Left lung (tissue), 14 donors: ENCODE measurements at places on chromosomes 5 and 9. TPM values are rescaled to one million over a fixed set of nuclear protein-coding genes. Genes with fewer than 3 reads are reported as not detected.
A peak's percentile ranks its signal among the peaks of the same experiment; 100 is the strongest.

DNA sequence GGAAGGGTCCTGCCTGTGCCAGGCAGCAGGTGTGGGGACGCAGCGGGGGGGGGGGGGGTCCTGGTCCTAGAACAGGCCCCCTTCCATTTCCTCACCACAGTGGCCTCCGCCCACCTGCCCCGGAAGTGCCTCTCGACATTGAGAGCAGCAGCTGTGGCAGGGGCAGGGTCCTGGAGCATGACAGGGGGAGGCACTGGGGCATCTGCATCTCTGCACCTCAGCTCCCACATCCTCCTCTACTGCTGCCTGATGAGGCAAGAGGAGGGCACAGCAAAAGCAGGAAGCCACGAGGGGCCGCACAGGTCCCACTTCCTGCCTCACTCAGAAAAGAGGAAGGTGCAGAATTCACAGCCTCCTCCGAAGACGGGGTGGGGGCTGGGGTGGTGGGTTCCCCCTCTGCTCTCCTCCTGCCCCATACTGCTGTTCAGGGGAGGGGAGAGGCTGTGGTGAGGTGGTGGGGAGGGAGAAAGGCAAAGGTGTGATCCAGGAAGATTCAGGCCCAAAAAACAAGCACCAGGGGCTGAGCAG, 14.8 kb downstream of the AKNA start:
- DNase-seq: no peak

GRCh38 chr9:90394871-90395270, 247.8 kb downstream of the DIRAS2 start:
- DNase-seq: no peak

Gene CD14
- polyA plus RNA-seq: 13.9 TPM

Gene HEMGN
- 4.6 TPM for polyA plus RNA-seq

- DNase-seq: no peak
Measured at GRCh38 chr5:87079219-87079618, 188.5 kb upstream of the RASA1 start.

Gene ANKRA2
- 80.5 TPM for polyA plus RNA-seq

Gene PCDHGA9
- polyA plus RNA-seq: 6.0 TPM

- no peak for DNase-seq
Measured at GRCh38 chr5:73908846-73909245, 282.9 kb downstream of the ARHGEF28 start.

Gene PCDHGA4
- 3.1 TPM for polyA plus RNA-seq

DNA sequence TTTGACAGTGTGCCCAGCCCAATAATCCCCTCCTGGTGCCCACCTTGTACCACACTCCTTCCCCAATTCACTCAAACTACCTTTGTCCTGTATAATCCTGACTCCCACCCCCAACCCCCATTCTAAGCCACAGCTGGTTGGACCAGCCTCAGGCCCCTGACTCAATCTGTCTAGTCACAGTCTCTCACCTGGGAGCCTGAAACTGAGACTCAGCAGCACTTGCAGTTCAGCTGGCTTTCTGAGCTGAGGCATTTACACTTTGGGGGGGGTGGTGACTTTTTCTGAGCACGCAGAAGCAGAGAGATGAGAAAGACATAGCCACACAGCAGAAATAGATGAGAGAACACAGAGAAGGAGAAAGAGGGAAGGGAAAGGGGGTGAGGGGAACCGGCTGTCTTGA, 247.3 kb downstream of the MAN2A1 start:
- DNase-seq: no peak

Gene MIGA2
- 15.9 TPM for polyA plus RNA-seq

Gene LMX1B
- 0.28 TPM for polyA plus RNA-seq

- no peak for DNase-seq
Measured at GRCh38 chr9:98894171-98894570, 49.5 kb upstream of the COL15A1 start.

- DNase-seq: no peak
Measured at GRCh38 chr9:121242219-121242958, 25.6 kb upstream of the GSN start.

- no peak for DNase-seq
Measured at GRCh38 chr5:123885081-123885480, 373.1 kb downstream of the CSNK1G3 start.

DNA sequence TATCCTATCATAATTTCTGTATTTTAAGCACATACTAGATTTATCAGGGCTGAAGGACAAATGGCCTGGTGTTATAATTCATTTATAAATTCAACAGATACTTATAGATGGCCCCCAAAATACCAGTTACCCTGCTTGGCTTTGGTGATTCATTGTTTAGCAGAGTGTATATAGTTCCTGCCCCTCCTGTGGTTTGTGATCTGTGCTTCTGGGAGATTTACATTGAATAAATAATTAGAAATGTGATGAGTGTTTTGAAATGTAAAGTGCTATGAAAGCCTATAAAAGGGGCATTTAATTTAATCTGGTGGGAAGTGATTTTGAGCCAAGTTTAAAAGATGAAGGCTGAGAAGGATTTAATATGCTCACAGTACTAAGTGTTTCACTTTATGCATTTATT, 36.7 kb upstream of the ZCCHC7 start:
- no peak for DNase-seq

Gene PDLIM4
- polyA plus RNA-seq: 12.4 TPM

DNA sequence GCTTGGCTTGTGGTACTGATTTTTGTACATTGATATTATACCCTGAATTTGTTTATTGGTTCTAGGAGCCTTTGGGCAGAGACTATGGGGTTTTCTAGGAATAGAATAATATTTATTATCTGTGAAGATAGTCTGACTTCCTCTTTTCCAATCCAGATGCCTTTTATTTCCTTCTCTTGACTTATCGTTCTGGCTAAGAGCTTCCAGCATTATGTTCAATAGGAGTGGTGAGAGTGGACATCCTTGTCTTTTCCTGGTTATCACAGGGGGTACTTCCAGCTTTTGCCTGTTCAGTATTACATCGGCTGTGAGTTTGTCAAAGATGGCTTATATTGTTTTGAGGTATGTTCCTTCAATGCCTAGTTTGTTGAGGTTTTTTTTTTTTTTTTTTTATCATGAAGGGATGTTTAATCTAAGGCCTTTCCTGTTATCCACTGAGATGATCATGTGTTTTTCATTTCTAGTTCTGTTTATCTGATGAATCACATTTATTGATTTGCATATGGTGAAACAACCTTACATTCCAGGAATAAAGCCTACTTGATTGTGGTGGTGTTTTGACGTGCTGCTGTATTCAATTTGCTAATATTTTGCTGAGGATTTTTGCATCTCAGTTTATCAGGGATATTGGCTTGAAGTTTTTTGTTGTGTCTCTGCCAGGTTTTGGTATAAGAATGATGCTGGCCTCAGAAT, 77.5 kb downstream of the CERT1 start:
- DNase-seq: no peak

DNA sequence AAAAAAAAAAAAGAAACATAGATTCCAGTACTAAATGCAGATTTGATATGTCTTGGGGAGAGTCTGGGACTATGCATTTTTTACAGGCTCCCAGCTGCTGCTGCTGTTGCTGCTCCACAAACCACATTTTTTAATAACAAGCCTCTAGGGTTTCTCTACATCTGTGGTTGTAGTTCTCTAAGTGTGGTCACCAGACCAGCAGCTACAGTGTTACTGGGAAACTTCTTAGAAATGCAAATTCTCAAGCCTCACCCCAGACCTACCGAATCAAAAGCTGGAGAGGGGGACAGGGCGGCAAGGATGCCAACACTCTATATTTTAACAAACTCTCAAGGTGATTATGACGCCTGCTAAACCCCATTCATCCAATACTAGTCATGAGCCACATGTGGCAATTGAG, 293.4 kb upstream of the PTGER4 start:
- no peak for DNase-seq

GRCh38 chr9:125920402-125920801, 173.2 kb downstream of the PBX3 start:
- DNase-seq: no peak

GRCh38 chr5:9699681-9700080, 69.5 kb upstream of the TAS2R1 start:
- DNase-seq: no peak

- no peak for DNase-seq
Measured at GRCh38 chr5:395156-395920, 47.6 kb upstream of the EXOC3 start.

Gene GARNL3
- 38.9 TPM for polyA plus RNA-seq

GRCh38 chr9:91191411-91192380, 170.0 kb downstream of the AUH start:
- DNase-seq: no peak

Gene EPB41L4B
- 14.5 TPM for polyA plus RNA-seq

Gene FBP1
- 15.9 TPM for polyA plus RNA-seq

- DNase-seq: no peak
Measured at GRCh38 chr9:14139287-14139686, 174.7 kb downstream of the NFIB start.

Gene PCDHGB3
- polyA plus RNA-seq: 2.6 TPM

DNA sequence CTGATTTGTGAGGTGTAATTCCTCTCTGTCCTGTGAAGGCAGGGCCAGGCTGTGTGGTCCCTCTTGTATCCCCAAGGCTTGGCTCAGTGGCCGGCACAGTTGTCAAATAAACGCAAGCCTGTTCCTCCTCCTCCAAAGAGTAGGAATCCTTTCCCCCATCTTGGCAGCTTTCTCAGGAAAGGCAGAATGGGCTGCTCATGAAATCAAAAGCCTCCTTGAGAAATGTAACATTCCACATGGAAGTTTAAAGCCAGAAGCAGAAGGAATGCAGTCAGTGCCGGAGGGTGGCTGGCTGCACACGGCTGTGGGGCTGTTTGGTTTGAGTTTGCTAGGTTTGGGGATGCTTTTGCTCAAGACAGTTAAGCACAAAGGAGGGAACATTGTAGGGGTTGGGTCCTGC, 34.5 kb upstream of the MED10 start:
- no peak for DNase-seq

Gene DHX29
- 33.3 TPM for polyA plus RNA-seq

Gene HRH2
- polyA plus RNA-seq: 8.5 TPM

Gene PCDHGC5
- 1.1 TPM for polyA plus RNA-seq

GRCh38 chr5:94082405-94082804, 341.0 kb upstream of the POU5F2 start:
- DNase-seq: no peak

Gene TRMT10B
- 27.5 TPM for polyA plus RNA-seq

Gene TMEM215
- 0.07 TPM for polyA plus RNA-seq

GRCh38 chr5:101995585-101995984, 300.5 kb downstream of the SLCO4C1 start:
- peak; percentile 44 for DNase-seq

Gene SLC4A9
- 0.09 TPM for polyA plus RNA-seq

- no peak for DNase-seq
Measured at GRCh38 chr9:71058660-71059059, 62.8 kb downstream of the TRPM3 start.

Gene CCDC171
- polyA plus RNA-seq: 11.0 TPM

Gene SLC36A1
- 6.2 TPM for polyA plus RNA-seq

DNA sequence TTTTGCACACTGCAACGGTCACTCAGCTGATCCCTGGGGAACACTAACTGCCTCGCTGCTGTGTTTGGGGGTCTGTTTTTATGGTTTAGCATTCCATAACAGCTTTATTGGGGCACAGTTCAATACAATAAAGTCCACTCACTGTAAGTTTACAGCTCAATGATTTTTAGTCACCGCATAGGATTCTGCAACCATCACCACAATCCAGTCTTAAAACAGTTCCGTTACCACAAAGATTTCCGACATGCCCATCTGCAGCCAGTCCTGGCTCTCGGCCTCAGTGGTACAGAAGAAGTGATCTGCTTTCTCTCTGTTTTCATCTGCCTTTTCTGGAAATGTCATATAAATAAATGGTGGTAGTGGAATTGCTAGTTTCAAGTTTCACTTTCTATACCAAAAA, 23.6 kb downstream of the OR2V2 start:
- no peak for DNase-seq

DNA sequence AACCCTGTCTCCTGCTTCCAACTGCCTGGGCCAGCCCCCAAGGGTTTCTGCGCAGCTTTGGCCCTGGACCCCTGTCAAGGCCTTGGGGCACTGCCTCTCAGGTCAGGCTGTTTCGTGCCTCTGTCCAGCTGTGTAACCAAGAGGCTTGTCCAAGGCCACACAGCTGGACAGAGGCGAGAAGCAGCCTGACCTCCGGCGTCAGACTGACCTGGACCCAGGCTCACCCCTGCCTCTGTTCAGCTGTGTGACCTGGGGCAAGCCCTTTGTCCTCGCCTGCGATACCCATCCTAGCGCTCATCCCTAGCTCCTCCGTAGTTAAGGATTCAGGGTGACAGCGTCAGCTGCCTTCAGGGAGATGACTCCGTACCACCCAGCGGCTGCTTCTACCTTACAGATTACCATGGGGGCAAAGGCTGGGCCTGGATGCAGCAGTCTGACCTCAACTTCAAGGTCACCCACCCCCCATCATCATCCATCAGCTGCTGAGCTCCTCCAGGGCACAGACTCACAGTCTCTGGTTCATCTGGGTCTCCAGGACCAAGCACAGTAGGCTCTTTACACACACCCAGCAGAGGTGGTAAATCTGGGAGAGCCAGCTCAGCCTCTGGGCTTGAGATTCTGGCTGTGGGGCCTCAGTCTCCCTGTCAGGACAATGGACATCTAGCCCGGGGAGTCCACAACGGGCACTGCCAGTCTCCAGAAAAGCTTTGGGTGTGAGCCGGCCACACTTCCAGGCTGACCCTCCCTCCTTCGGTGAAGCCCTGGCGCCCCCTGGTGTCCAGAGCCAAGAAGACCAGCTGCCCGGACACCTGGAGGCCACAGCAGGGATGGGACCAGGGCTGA, 7.9 kb downstream of the AK1 start:
- peak; percentile 92 for DNase-seq

DNA sequence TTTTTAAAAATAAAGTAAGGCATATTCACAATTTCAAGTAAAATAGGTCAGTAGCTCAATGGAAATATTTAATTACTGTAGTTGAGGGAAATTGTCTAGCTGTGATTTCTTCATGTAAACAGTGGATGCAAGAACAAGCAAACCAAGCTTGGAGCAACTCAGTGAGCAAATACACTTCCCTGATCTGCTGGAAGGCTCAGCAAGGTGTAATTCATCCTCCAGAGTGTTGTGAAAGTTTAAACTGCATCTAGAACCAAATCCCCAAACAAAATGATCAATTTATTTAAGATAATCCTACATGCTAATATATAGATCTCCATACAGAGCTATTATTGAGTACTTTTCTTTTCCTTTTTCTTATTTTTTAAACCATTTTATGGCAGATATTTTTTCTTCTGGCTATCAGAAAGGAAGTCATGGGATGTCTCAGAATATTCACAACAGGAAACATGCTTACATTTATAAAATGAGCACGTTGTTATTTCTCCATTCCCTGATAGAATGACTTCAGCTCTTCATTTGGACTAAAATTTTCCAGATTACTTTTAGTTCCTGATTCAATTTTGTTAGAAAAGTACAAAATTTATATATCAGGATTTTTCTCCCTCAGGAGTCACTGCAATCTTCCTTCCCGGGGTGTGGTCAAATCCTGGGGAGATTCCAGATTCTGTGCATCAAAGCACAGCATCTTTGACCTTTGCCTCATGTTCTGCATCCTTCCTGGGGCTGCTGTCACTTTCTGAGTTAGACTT, 219.2 kb upstream of the ELL2 start:
- DNase-seq: no peak

GRCh38 chr9:88161144-88161543, 22.9 kb upstream of the SPATA31C2 start:
- DNase-seq: no peak

DNA sequence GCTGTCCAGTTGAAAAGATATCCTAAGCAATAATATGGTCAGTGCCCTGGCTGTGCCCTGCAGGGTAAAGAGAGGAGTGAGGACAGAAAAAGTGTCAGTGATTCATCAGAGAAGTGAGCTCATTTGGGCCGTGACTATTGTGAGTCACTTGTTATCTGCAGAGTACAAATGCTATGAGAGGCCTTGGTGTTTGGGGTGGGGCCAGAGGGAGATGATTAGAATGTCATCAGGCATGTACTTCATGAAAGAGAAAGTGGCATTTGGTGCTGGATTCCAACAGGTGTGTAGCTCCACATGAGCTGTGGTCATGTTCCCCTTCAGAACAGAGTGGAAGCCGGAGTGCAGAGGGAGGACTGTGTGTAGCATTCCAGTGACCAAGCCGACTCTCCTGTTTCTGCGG, 174.1 kb downstream of the KDM4C start:
- no peak for DNase-seq
